Esophagus squamous epithelium (tissue), 5 donors: ENCODE measurements at places on chromosomes 5 and 9.

DNA sequence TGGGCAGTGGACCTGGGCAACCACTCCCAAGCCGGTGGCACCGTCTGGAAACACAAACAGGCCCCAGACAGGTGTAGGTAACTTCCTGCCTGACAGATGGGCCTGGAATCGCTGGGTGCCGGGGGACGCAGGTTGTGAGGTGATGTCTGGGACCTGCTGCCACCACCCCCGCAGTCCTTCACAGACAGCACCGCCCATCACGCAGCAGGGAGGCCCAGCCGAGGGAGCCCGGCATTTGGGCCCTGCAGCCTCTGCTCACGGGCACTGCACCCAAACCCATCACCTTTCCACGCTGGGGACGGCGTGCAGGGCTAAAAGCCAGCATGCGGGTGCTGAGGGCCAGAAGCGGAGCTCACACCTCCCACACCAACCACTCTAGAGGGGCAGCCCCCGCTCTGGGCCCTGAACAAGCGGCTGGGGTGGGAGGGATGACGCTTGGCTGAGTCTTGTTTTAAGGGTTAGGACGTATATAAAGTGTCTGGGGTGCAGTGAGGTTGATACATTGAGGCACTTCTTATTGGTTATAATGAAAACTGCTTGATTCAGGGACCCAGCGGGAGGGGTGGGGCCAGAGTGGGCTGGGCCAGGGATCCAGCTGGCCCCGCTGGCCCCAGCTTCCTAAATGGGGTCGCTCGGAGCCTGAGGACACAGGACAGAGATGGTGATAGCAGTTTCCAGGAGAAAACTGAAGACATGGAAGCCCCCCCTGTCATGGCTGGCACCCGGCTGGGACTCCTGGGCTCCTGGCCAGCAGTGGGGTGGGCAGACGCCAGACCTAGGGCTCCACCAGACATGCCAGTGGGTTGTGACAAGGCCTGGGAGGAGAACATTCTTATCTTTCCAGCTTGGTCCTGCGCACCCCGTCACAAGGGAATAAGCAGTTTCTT, 11.3 kb downstream of the MYMK start:
- DNase-seq = no peak

DNA sequence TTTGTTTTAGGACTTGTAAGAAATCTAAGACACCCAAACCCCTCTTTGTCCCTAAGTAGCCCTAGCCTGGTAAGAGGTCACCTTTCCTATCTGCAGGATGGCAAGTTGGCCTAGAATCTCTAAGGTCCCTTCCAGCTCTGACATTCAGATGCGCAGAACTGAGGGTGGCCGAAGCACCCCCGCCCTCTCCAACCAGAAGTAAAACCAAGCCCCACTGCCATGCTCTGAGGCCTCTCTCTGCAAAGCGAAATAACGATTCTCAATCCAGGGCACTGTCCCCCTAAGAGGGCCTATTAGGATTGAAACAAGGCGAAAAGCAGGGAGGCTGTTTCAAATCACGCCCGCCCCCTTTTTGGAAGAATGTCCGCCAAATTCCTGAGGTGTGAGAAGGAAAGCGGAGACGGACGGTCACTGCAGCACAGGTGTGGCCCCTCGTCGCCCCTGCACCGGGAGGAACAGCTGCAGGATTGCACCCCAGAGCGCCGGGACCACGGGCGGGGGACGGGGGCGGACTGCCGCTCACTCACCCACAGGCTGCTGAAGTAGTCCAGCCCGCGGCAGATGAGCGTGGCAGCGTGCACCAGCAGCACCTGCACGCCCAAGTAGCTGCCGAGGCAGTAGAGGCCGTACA, 824 bp downstream of the TMEM245 start:
- DNase-seq = no peak

DNA sequence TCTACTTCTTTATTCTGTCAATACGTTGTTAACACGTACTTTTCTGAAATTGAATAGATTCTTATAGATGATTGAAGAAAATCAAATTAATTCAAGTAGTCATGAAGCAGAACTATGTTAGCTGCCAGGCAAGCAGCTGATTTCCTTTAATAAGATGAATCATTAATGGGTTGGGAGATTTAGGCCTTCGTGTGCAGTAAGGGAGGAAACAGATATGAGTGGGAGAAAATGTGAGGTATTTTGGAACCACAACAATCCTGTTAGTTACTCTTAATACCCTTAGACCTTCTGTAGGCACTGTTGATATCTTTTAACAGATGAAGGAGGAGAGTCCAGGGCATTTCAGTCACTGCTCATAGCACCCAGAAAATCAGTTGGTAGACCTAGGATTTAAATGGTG, 121.0 kb downstream of the AOPEP start:
- no peak for DNase-seq

DNA sequence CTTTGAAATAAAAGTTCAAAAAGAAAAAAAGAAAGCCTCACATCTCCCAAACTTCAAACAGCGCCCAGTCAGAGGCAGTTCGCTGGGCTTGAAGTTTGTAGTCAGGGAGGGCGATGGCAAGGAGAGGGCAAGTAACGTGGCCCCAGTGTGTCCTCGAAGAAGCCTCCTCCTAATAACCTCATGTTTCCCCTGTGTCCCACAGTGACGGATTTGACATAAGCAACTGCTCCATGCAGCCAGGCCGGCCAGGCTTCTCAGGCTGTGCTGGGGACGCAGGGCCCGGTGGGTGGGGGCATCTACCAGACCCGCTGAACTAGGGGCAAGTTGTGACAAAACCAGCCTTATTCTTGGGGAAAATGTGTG, 172.2 kb downstream of the ERCC6L2 start:
- DNase-seq = no peak

GRCh38 chr5:63375851-63376250, 586.4 kb downstream of the HTR1A start:
- DNase-seq = no peak

DNA sequence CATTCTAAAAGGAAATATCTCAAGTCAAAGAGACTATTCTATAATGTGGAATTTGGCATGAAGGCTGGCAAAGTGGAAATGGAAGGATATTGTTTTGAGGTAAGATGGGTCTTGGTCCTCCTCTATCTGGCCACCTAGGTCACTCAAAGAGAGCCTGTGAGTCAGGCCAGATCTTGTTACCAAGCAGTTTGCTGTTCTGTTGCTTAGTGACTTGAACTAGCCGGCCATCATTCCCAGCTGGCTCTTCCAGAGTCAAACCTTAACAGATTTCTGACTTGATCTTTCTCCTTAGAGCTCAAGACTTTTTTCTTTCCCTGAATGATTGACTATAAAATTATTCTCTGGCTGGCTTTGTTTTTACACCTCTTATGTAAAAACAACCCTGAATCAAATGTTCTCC, 136.1 kb downstream of the PDE4D start:
- DNase-seq = no peak
